Fibroblast of skin of right quadriceps (primary cell): ENCODE measurements at places on chromosomes 13 and 19.
A peak's percentile ranks its signal among the peaks of the same experiment; 100 is the strongest.

- no peak for DNase-seq
These were observed 6.5 kb upstream of the KCTD4 start for GRCh38 chr13:45207319-45207718.

DNA sequence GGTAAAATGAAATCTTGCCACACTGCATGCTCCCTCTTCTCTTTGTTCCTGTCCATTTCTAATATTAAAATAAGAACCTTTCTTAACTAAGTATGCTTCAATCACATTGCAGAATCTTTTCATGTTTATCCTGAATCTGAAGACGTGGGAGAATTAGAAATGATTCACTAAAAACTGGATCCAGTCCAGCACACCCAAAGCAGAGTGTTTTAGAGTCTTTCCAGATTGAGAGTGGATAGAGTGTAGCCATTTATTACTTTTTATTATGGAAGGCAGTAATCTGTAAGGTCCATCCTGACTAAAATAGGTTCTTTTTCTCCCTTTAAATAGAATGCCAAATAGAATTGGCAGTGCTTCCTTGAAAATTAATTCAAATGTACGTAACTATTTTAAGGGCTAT, 453.5 kb downstream of the TDRD3 start:
- DNase-seq: no peak

GRCh38 chr19:10744801-10745293, 27.0 kb downstream of the DNM2 start:
- no peak for DNase-seq

- peak; percentile 68 for DNase-seq
These were observed 14.3 kb downstream of the IER2 start for GRCh38 chr19:13164343-13165161.

GRCh38 chr13:61276401-61276800, 139.2 kb downstream of the PCDH20 start:
- DNase-seq: no peak

DNA sequence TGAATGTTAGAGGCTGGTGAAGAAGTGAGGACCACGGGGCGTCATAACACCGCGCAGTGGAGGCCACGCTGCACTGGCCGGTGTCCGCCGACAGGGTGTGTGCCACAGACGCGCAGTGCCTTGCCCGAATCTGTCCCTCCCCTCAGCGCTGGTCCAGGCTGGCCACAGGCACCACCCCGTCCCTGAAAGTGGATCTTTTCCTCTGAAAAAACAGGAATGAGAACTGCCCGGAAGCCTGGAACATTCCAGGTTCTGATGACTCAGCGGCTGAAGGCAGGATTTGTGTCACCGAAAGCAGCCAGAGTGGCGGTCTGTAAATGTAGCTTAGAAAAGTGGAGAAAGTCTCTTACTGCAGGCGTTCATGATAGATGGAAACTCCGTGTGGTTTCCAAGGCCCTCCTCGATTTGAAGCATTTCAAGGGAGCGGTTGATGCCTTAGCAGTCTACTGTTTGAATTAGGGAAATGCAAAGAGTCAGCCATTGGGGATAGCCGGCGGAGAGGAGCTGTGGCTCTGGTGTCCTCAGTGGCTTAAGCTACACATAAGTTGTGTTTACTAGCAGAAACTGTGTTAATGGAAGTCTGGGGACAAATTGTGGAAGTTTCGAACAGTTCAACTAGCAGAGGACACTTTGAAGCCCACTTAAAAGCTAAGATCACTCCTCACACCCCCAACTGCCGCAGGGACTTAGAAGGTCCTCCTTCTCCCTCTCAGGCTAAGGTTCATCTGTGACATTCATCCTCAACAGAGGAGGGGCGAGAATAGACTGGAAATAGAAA, 70.8 kb downstream of the NUFIP1 start:
- peak; percentile 98 for DNase-seq

DNA sequence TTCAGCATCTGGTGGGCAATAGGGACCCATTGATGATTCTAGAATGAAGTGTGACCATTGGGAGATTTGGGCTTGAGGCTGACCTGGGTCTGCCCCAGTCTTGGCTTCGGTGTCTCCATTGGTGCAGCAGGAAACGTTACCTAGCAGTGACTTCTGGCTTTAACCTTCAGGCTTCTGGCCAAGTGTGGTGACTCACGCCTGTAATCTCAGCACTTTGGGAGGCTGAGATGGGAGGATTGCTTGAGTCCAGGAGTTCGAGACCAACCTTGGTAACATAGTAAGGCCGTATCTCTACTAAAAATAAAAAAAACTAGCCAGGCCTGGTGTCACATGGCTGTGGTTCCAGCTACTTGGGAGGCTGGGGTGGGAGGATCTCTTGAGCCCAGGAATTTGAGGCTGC, 7.2 kb downstream of the FCHO1 start:
- no peak for DNase-seq

DNA sequence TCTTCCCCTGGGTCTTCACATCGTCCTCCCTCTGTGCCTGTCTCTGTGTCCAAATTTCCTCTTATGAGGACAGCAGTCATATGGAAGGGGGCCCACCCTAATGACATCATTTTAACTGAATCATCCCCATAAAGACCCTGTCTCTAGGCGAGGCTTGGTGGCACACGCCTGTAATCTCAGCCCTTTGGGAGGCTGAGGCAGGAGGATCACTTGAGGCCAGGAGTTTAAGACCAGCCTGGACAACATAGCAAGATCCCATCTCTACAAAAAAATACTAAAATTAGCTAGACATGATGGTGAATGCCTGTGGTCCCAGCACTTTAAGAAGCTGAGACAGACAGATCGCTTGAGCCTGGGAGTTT, 4.8 kb downstream of the MYO9B start:
- no peak for DNase-seq

DNA sequence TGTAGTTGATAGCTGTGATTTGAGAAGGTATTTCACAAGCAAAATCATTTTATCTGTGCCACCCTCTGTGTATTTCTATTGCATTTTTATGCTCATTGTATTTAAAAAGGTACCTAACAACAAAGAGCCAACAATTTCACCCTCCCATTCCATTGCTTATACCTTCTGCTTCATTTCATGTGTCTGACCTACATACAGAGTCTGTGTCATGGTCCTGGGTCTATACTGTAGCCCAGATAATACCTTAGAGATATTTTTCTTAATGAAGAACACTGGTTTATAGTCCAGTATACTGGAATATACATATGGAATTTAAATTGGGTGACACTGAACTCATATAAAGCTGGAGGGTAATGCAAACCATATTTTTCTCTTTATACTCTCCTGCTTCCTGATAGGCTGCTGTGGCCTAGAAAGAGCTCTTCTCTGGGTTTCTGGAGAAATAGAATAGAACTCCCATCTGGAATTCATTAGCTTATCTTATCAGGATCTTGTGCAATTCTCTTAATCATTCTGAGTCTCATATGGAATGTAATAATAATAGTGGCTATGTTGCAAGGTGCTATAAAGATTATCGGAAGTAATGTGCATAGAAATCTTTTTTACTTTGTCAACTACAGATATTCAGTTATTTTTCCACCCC, 31.8 kb upstream of the SPART start:
- peak; percentile 69 for DNase-seq

- DNase-seq: no peak
These were observed 131.1 kb upstream of the HTR2A start for GRCh38 chr13:47027780-47028437.

GRCh38 chr19:409516-410242, 732 bp upstream of the C2CD4C start:
- DNase-seq: no peak

DNA sequence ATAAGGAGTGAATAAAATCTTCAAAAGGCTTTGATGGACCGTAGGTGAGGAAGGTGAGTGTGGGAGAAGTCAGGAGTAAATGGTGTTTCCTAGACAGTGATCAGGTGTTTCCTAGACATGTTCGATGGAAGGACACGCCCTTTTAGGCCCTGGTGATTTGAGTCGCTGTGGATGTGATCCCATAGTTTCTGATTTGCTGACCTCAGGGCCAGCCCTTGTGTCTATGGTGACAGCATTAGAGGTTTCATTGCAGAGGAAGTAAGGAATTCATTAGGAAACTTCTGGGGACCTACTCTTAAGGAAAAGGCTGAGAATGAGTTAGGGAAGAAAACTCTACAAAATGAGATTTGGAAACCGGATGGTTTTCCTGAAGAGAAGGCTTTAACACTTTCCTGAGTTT, 31.5 kb upstream of the RNF113B start:
- DNase-seq: no peak

DNA sequence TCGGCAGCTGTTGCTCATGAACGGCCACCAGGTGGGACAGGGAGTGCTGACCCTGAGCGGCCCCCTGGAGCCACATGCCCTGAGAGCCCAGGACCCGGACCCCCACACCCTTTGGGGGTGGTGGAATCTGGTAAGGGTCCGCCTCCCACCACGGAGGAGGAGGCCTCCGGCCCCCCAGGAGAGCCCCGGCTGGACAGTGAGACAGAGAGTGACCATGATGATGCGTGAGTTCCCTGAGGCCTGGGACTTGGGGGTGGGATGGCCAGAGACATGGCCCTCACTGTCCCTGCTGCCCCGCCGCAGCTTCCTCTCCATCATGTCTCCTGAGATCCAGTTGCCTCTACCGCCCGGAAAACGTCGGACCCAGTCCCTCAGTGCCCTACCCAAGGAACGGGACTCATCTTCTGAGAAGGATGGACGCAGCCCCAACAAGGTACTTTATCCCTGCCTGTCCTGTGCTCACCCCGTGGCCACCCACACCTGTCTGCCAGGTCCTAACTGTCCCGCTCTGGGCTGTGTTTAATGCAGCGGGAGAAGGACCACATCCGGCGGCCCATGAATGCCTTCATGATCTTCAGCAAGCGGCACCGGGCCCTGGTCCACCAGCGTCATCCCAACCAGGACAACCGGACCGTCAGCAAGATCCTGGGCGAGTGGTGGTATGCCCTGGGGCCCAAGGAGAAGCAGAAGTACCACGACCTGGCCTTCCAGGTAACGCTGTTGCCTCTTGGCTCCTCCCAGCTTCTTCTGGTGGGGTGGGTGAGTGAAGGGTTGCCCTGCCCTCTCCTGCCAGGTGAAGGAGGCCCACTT, 14.7 kb upstream of the PRR19 start:
- DNase-seq: no peak

DNA sequence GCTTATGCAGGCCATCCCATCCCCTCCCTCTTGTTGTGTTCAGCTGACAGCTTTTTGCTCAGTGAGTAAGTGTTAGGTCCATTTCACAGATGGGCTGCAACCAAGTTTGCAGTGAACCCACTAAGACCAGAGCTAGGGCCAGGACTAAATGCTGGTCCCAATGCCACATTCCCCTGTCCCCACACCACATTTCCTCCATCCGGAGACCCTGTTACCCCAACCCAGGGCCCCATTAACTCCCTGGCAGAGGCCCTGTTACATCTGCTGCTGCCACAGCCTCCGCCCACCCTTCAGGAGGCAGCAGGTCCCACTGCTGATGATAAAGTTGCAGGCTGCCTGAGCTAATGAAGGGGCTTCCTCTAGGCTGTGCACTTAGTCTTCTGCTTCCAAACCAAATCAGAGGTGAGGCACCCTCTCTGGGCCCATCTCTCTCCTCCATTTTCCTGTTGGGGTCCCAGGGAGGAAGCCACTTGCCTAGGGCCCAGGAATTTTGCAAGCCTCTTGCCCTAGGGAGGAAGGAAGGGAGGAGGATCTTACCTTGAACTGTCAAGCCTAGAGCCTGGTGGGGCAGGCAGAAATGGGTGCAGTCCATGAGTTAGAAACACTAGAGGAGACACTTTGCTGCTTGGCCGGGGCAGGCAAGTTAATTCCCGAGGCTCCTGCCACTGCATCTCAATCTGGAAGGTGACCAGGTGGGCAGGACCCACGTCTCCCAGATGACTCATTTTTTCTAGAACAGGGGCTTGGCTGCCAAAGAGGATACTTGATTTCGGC, 3.4 kb upstream of the USF2 start:
- no peak for DNase-seq

GRCh38 chr13:113365583-113365970, 1.6 kb upstream of the GRTP1 start:
- no peak for DNase-seq

DNA sequence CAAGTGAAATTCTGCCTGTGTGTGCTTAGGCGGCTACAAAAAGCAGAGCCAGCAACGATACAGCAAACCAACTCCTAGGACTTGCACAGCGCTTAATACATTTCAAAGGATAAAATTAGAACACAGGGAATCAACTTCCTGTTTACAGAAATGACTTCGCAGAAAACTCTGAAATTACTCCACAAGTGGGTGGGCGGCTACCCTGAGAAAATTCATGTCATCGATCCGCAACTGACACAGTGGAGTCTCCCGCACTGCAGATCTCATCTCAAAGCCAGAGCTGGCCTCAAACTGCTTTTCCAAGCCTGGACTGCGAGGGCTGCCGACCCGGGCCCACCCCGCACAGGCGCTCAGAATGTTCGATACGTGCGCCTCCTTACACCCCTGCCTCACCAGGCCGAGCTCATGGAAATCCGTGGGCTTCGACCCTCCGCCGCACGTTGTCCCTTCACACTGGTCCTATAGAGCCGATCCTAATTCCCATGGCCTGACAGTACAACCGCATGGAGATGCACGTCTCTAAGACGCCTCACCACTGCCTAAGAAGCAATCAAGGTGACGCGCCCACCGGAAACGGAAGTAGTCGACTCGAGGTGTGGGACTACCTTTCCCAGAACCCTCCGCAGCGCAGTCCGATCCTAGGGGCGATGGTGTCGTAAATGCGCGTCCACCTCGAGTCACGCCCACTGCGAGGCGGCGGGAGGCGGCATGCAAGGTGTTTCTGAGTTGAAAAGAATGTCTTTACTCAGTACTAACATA, at the start of gene ZNF229:
TSS of gene ZNF229 (minus strand) at position 557 of the 759 bp plus-strand sequence. CDS start 5,625 bp downstream, outside the sequence.
- DNase-seq: peak; percentile 93

GRCh38 chr13:45141369-45141768, 21.1 kb downstream of the GTF2F2 start:
- DNase-seq: peak; percentile 19

DNA sequence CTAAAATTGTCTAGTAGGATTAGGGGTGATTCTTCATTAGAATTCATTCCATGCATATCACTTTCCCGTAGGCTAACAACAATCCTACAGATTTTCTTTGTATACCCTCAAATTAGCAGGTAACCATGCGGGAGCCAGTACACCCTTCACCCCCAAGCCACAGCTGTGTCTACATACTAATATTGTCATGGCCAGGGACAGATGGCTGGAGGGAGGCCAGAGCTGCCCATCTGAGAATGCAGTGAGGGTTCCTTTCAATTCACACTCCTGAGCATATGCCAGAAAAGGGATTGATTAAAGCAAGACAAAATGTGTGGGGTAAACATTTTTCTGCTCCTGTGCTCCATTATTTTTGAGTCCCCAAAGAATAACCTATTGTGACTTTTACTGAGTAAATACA, 68.9 kb downstream of the FREM2 start:
- no peak for DNase-seq

- no peak for DNase-seq
These were observed 2.8 kb downstream of the PALM3 start for GRCh38 chr19:14059093-14059480.

- DNase-seq: no peak
These were observed 14.9 kb downstream of the EPS8L1 start for GRCh38 chr19:55090564-55090963.

GRCh38 chr13:73187106-73187505, 128.3 kb downstream of the KLF5 start:
- DNase-seq: no peak

- no peak for DNase-seq
These were observed 17.4 kb upstream of the C13orf46 start for GRCh38 chr13:113991191-113991669.

- no peak for DNase-seq
These were observed 165.6 kb upstream of the SOX1 start for GRCh38 chr13:111901267-111901915.
